ENCODE measurements at places on chromosomes 4 and X.

GRCh38 chr4:13765539-13765938 lies 138.0 kb upstream of the BOD1L1 start:
- H3K27me3 ChIP-seq: no peaks in the 10 kb centered on the region
- no peaks in the 10 kb centered on the region for H3K36me3 ChIP-seq
- no peak overlapping the region for H3K4me3 ChIP-seq
- H3K4me1 ChIP-seq: no peaks in the 10 kb centered on the region
- DNase-seq: no peak
- H3K27ac ChIP-seq: no peak overlapping the region

GRCh38 chr4:140152751-140153418 lies 1.1 kb downstream of the MAML3 start:
- H3K36me3 ChIP-seq: no peaks in the 10 kb centered on the region
- peak overlapping the region; percentile 82 for H3K27ac ChIP-seq
- peak overlapping the region; percentile 53 for H3K4me3 ChIP-seq
- peak; percentile 59 for DNase-seq
- peaks cover 55% of the 10 kb centered on the region for H3K4me1 ChIP-seq

DNA sequence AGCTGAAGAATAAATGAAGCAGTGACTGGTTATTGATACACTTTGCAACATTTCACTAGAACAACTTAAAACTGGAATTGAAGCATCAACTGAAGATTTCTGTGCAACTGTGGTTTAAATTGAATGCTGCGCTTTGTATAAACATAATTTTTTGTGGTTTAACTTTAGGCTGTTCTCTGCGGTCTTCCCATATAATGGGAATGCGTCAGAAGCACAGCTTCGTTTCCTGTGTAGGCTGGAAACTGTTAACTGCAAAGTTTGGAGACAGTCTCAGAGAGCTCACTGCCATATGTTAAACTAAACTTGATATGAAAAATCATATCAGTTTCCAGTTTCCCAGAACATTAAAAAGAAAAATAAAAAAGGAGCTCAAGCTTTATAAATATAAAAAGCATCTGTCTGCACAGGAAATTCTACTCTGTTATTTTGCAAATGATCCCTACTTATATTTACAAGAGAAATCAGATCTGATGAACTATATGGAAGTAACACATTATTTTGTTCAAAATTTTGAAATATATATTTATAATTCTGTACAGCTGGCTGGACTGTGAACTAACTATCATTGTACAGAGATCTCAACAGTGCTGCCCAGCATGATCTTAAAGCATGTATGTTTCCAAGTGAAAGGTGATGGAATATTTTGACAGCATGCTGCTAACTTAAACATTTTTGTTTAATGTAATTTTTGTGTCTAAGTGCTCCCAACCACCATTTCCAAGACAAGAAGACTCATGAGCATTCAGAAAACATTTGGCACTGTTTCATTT lies 139.9 kb downstream of the NDST3 start:
- no peak overlapping the region for H3K4me3 ChIP-seq
- H3K27me3 ChIP-seq: no peaks in the 10 kb centered on the region
- peaks cover 25% of the 10 kb centered on the region for H3K36me3 ChIP-seq
- peak overlapping the region; percentile 98 for H3K27ac ChIP-seq
- peaks cover 87% of the 10 kb centered on the region for H3K4me1 ChIP-seq
- DNase-seq: peak; percentile 72

DNA sequence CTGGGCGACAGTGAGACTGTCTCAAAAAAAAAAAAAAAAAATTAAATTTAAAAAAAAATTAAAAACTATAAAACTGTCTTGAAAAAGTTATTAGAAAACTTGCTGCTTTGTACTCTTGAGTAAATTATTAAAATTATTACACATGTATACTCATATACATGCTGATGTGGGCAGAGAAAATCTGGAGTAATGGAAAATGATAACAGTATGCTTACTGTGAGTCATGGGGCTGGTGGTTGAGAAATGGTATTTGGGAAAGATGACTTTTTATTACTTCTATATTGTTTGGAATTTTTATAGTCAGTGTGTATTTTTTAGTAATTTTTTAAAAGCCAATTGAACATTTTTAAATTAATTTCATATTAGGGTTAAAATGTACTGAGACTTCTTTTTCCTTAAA lies 7.5 kb downstream of the YY2 start:
- no peak overlapping the region for H3K27ac ChIP-seq
- H3K4me1 ChIP-seq: no peaks in the 10 kb centered on the region
- H3K27me3 ChIP-seq: no peaks in the 10 kb centered on the region

GRCh38 chr4:7161721-7162214 lies 30.6 kb upstream of the SORCS2 start:
- no peak overlapping the region for H3K27ac ChIP-seq
- DNase-seq: no peak
- peaks cover 5% of the 10 kb centered on the region for H3K27me3 ChIP-seq

GRCh38 chr4:156838761-156839160 lies 132.8 kb downstream of the PDGFC start:
- no peak for DNase-seq
- no peaks in the 10 kb centered on the region for H3K27me3 ChIP-seq
- H3K4me3 ChIP-seq: no peak overlapping the region
- H3K4me1 ChIP-seq: no peaks in the 10 kb centered on the region

- H3K27ac ChIP-seq: no peak overlapping the region
- H3K4me1 ChIP-seq: no peaks in the 10 kb centered on the region
- H3K4me3 ChIP-seq: no peak overlapping the region
- peak; percentile 47 for DNase-seq
- H3K27me3 ChIP-seq: peaks cover 4% of the 10 kb centered on the region
- no peaks in the 10 kb centered on the region for H3K36me3 ChIP-seq
Observed at GRCh38 chr4:41887821-41888686, 47.2 kb upstream of the TMEM33 start.

- H3K27me3 ChIP-seq: no peaks in the 10 kb centered on the region
- no peak overlapping the region for H3K27ac ChIP-seq
- no peak overlapping the region for H3K4me3 ChIP-seq
- H3K4me1 ChIP-seq: no peaks in the 10 kb centered on the region
- no peak for DNase-seq
Observed at GRCh38 chrX:133214301-133214700, 3.9 kb downstream of the TFDP3 start.

- no peaks in the 10 kb centered on the region for H3K36me3 ChIP-seq
- H3K27ac ChIP-seq: no peak overlapping the region
- no peaks in the 10 kb centered on the region for H3K27me3 ChIP-seq
- no peak overlapping the region for H3K4me3 ChIP-seq
Observed at GRCh38 chrX:41108463-41109205, 23.4 kb downstream of the USP9X start.

- H3K27ac ChIP-seq: no peak overlapping the region
- H3K4me1 ChIP-seq: no peaks in the 10 kb centered on the region
- no peaks in the 10 kb centered on the region for H3K27me3 ChIP-seq
- H3K4me3 ChIP-seq: no peak overlapping the region
Observed at GRCh38 chr4:7968262-7968896, 28.7 kb upstream of the AFAP1 start.

GRCh38 chr4:42676066-42676951 lies 19.4 kb upstream of the ATP8A1 start:
- H3K4me1 ChIP-seq: peaks cover 10% of the 10 kb centered on the region
- no peak overlapping the region for H3K27ac ChIP-seq
- DNase-seq: no peak
- H3K27me3 ChIP-seq: no peaks in the 10 kb centered on the region

DNA sequence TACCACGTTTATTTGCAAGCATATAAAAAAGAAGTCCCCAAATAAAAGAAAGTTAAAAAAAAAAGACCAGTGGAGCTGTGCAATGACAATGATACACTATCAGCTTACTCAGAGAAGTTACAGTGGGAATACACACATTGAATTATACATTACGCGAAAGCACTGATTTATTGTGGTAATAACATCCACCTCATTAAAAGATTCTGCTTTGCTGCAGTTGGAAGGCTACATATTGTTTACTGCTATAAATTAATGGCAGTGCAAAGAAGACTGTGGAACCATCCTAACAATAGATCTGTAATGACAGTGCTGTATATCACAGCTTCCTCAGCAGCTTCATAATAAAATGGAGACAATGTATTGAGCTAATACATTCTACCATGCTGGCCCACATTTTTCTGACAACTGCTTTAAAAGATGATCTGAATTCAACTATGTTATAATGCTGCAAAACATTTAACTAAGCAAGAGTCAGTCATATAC lies 142.5 kb upstream of the MAB21L2 start:
- no peaks in the 10 kb centered on the region for H3K4me1 ChIP-seq
- DNase-seq: no peak
- no peak overlapping the region for H3K4me3 ChIP-seq

DNA sequence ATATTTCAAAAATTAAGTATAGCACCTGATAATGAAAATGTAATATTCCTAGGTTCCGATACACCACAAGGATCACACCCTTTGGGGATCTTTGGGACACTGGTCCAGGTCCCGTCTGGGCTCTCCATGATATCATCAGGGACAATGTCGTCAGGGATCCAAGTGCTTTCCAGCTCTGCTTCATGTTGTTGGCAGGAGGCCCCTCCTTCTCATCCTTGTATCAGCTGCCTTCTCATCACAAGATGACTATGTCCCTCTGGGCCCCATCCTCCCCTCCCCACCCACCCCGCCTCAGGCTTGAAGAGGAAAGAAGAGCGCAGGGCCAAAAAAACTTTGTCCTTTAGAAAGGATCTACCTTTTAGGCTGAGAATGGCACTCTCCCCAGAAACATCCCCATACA lies 128.3 kb upstream of the KLF3 start:
- no peaks in the 10 kb centered on the region for H3K27me3 ChIP-seq
- no peaks in the 10 kb centered on the region for H3K4me1 ChIP-seq
- no peak overlapping the region for H3K27ac ChIP-seq
- DNase-seq: no peak
